ENCODE measurements at places on chromosomes 16 and 17.

DNA sequence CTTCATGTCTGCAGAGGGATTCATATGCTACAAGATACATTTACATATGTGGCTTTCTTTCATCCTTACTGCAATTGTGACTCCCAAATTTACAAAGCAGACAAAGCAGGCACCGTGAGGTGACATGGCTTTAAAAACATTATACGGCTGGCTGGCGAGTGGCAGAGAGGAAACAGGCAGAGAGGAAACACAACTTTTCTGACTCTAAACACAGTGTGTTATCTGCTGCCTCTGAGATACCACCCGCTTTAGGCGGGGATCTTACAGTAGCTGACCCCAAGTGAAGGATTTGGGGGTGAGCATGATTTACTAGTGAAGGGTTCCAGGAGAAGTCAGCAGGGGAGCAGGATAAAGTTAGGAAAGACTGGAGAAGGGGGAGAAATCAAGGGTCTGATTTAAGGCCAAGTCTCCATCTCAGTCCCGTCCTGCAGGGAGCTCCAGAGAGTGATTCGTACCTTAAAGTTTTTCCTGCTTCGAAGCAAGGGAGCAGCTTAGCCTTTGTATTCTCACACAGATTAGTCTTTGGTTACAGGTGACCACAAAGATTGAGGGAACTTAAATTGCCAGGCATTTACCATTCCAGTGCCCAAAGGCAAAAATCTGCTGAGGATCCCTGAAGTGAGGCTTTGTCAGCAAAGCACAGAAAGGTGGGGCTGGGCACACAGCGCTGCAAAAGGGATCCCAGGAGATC is 355.0 kb downstream of the GRIN2A start:
- no peak for DNase-seq

DNA sequence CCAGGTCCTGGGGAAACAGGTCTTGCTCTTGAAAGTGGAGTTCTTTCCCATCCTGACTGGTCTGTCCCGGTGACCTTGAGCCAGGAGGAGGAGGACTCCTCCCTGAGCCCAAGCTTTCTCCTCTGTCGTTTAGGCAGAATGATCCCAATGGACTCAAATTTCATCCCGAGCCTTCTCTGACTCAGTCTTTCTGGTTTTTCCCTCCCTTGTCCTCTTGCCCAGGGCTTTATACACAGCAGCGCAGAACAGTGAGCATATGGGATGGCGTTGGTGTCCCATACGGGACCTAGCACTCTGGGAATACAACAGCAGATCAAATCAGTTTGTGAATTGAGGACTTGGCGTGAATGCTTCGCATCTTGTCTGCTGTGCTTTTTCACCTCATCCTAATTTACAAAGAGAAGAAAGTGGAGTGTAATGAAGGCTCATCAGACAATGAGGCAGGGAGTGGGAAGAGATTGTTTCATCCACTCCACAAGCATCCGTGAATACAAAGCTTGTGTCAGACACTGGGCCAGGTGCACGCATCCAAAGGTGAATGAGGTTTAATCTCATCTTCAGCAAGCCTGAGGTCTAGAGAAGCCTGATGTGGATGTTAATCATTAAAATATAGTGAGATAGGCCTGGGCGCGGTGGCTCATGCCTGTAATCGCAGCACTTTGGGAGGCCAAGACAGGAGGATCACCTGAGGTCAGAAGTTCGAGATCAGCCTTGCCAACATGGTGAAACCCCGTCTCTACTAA is 1.1 kb upstream of the XYLT1 start:
- DNase-seq = no peak

- DNase-seq = no peak
Measured at GRCh38 chr16:64011650-64012049, 1110.2 kb downstream of the CDH11 start.

DNA sequence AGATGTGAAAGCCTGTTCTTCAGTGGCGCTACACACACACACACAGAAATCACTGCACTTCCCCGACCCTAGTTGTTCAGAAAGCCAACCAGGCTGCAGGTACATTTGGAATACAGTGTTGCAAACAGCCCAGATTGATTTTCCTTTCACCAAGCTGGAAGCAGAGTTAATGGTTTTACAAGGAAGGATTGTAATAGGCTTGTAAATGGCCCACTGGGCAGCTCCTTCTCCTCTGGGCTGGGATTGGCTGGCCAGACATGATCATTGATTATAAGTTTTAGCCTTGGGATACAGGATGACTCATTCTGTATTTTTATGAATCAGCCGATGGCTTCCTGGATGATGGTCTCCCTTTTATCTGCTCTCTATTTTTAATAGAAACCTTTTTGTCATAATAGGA is 2.5 kb downstream of the VAT1L start:
- no peak for DNase-seq

- DNase-seq = no peak
Measured at GRCh38 chr16:29763326-29763725, 14.7 kb upstream of the ZG16 start.

GRCh38 chr16:8774208-8774607 is 23.2 kb downstream of the TMEM186 start:
- DNase-seq = no peak

- DNase-seq = no peak
Measured at GRCh38 chr16:78528265-78528664, 428.8 kb downstream of the WWOX start.

GRCh38 chr17:27634776-27635175 is 3.8 kb downstream of the LGALS9 start:
- DNase-seq = no peak

- DNase-seq = no peak
Measured at GRCh38 chr16:81625544-81626153, 153.4 kb upstream of the PLCG2 start.

- no peak for DNase-seq
Measured at GRCh38 chr17:78935419-78936323, 10.5 kb upstream of the TIMP2 start.

DNA sequence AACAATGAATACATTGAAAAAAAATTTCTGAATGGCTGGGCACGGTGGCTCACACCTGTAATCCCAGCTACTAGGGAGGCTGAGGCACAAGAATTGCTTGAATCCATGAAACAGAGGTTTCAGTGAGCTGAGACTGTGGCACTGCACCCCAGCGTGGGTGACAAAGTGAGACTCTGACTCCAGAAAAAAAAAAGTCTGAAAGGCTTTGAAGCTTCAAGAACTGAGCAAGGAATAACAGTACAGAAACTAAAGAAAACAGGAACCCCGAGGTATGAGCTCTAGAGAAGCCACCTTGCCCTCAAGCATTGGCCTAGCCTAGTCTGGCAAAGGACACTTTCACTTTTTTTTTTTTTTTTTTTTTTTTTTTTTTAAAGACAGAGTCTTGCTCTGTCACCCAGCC is 45.0 kb downstream of the TEX2 start:
- no peak for DNase-seq

Measured in NCI-H1436 (cell line).